Activated CD4-positive, alpha-beta T cell treated with anti-CD3 and anti-CD28 coated beads for 48 hours (primary cell): ENCODE measurements at places on chromosomes 5 and 9.

GRCh38 chr9:107927276-107927675 lies 437.7 kb upstream of the KLF4 start:
- DNase-seq, result no peak

DNA sequence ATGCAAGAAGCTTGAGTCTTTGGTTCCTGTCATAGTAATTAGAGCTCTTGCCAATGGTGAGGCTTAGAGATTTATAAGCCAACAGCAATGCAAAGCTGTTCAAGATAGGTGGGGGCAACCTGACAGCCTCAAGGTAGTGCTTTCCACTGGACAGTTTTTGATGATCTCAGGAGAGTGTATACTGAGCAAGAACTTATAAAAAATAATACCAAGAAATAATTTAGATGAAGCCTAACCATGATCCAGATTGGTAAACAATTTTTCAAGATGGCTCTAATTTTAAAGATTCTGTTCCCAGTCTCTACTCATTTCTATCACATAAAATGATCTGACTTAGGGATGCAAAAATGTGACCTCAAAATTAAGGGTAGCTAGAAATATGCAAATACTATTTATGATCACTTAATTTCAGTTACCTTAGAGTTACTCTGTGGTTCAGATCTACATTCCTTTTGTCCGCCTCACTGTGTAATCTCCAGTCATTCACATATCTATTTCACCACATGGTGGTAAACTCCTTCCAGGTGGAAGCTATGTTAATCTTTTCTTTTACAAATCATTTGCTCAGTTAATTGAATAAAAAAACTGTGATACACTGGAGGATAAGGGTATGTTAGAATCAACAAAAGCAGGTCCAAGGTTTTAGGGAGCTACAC lies 1228.0 kb upstream of the C9orf72 start:
- no peak for DNase-seq

- no peak for DNase-seq
Measured at GRCh38 chr5:90888511-90889324, 330.1 kb downstream of the ADGRV1 start.

- no peak for DNase-seq
Measured at GRCh38 chr5:74616236-74617146, 24.0 kb downstream of the ENC1 start.

GRCh38 chr9:89668216-89668865 lies 63.5 kb downstream of the GADD45G start:
- no peak for DNase-seq

DNA sequence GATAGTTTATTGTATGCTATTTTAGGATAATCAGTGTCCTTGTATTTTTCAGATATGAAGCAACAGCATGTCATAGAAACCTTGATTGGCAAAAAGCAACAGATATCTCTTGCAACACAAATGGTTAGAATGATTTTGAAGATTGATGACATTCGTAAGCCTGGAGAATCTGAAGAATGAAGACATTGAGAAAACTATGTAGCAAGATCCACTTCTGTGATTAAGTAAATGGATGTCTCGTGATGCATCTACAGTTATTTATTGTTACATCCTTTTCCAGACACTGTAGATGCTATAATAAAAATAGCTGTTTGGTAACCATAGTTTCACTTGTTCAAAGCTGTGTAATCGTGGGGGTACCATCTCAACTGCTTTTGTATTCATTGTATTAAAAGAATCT lies 14.5 kb downstream of the CCT5 start:
- DNase-seq, result no peak

DNA sequence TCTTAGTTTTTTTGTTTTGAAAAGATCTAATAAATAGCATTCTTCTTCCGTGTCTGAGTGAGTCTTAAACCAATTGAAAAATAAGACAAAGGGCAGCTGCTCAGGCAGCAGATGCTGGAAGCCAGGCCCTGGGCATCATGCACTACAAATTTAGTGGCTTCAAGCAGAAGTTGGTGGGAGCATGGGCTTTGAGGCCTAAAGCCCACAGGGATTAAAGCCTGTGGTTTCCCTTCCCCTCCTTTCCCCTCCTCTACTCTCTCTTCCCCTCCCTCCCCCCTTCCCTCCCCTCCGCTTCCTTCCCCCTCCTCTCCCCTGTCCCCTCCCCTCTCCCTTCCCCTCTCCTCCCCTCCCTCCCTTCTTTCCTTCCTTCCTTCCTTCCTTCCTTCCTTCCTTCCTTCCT lies 20.1 kb upstream of the KIF4B start:
- DNase-seq, result no peak

GRCh38 chr5:179415291-179416060 lies 70.2 kb upstream of the ADAMTS2 start:
- no peak for DNase-seq

- DNase-seq, result no peak
Measured at GRCh38 chr5:75856056-75856455, 138.8 kb upstream of the POC5 start.

DNA sequence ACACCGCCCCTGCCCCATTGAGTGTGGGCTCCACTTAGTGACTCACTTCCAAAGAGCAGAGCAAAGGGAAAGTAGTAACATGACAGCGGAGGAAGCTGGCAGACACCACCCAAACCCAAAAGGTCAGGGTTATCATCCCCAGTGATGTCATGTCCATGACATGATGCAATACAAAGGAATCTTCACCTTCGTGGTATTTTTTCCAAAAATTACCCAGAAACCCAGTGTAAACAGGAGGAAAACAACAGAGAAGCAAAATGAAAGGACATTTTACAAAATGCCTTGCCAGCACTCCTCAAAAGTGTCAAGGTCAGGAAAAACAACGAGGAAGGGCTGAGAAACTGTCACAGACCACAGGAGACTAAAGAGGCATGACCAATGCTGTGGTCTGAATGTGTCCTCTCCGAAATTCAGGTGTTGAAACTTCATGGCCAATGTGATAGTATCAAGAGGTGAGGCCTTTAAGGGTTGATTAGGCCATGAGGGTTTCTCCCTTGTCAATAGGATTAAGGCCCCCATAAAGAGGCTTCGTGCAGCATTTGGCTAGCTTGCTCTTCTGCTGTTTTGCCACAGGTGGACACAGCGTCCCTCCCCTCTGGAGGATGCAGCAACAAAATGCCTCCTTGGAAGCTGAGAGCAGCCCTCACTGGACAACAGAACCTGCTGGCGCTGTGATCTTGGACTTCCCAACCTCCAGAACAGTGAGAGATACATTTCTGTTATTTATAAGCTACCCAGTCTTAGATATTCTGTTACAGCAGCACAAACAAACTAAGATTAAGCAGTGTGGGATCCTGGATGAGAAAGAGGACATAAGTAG lies 30.5 kb upstream of the MED10 start:
- DNase-seq, result no peak

GRCh38 chr5:89267788-89268187 lies 384.8 kb upstream of the MEF2C start:
- DNase-seq, result no peak

GRCh38 chr9:86575137-86575536 lies 220.9 kb upstream of the TUT7 start:
- no peak for DNase-seq

DNA sequence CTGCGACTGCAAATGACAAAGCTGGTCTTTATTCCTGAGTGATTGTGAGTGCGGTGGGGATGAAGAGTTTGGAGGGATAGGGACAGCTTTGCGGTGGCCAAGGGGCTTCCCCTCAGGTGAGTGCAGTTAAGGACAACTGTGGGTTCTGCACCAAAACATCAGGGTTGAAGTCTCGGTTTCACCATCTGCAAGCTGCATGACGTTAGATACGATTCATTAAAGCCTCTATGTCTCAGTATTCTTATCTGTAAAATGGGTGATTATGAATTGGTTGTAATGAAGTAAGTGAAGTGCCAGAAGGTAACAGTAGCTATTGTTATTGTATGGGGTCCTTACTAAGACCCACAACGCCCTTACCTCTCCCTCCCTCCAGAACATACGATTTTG lies 226.8 kb upstream of the DAPK1 start:
- DNase-seq, result no peak

- DNase-seq, result no peak
Measured at GRCh38 chr5:180154821-180155364, 54.1 kb downstream of the RASGEF1C start.

GRCh38 chr9:38214432-38214831 lies 145.4 kb upstream of the SHB start:
- no peak for DNase-seq

DNA sequence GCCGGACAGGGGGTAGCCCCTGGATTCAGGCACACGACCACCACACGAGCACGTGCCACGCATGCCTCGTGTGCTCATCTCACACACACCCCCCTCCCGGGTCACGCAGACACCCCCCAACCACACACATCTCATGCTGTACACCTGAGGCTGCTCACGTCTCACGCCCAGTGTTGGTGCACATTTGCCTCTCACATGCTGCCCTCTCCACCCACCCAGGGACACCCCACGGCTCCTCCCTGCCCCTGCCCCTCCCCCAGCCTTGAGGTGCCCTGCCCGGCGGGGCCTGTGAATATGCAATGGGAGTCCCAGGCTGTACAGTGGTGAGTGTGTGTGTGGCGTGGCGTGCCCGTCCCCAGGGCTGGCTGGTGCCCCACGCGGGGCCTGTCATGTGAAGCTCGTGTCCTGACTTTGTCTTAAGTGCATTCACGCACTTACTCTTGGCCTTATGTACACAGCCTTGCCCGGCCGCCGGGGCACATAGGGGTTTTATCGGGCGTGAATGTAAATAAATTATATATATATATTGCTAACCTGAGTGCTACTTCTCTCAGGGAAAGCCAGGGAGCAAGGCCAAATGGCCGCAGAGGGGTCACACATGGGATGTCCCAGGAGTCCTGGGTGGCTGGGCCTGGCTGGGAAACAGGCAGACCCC lies 18.7 kb downstream of the HK3 start:
- no peak for DNase-seq

DNA sequence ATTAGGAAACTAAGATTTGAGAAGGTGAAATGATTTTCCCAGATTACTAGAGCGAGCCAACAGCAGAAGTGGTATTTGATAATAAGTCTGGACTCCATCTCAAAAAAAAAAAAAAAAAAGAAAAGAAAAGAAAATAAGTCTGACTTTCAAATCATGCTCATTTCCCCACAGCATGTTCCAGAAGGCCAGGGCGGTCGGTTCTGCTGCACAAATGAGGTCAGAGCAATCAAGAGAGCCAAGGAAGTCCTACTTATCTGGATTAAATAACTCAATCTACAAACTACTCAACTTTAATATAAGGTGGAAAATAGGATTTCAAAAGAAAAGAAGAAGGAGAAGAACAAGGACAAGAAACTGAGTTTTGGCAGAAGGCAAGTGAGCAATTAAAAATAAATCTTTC lies 130.4 kb upstream of the RASA1 start:
- DNase-seq, result no peak

- no peak for DNase-seq
Measured at GRCh38 chr5:88474574-88474973, 205.9 kb upstream of the TMEM161B start.

DNA sequence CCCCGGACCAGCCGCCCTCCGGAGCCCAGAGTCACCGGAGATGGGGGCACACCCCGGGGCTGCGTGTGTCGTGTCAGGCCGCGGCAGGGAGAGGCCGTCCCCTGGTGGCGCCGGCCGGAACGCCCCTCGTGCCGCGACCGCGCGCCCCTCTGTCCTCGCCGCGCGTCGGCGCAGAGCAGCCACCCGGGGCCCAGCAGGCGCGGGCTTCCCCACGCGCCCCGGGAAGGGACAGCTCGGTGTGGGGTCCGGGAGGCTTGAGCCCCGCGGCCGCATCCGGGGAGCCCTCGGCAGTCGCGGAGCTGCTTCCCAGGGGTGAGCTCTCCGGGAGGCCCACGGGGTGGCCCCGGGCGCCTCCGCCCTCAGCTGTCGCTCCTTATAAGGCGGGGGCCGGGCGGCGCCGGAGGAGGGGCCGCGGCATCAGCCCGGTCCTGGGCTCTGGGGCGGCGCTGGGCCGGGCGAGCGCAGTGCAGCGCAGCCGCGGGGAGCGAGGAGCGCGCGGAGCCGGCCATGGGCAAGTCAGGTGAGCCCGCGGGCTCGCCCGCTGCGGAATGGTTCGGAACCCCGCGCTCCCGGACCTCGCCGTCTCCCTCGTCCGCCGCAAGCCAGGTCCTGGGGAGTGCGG lies at the start of gene GLIPR2:
Gene GLIPR2 (plus strand): TSS at position 462 of the 622 bp plus-strand sequence. CDS start 46 bp downstream, at position 508.
- DNase-seq, result peak; percentile 81

GRCh38 chr5:172603251-172603806 lies 37.7 kb upstream of the NEURL1B start:
- DNase-seq, result no peak

DNA sequence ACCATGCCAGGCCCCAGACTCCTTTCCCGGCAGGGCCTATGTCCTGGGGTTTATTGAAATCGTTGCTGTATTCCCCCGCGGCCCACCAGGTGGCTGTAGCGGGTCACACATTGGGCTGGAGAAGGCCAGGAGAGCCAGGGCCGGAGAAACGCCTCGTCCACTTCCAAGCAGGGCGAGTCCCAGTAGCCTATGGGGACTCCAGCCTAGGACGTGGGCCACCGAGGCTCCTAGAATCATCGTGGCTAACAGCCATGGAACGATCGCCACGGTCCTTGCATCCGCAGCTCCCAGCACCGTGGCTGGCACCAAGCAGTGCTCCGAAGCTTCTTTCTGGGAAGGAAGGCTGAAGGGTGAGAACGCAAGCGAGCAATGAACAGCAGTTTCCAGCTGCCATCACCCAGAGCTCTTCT lies 87.7 kb downstream of the ENTREP1 start:
- peak; percentile 27 for DNase-seq

DNA sequence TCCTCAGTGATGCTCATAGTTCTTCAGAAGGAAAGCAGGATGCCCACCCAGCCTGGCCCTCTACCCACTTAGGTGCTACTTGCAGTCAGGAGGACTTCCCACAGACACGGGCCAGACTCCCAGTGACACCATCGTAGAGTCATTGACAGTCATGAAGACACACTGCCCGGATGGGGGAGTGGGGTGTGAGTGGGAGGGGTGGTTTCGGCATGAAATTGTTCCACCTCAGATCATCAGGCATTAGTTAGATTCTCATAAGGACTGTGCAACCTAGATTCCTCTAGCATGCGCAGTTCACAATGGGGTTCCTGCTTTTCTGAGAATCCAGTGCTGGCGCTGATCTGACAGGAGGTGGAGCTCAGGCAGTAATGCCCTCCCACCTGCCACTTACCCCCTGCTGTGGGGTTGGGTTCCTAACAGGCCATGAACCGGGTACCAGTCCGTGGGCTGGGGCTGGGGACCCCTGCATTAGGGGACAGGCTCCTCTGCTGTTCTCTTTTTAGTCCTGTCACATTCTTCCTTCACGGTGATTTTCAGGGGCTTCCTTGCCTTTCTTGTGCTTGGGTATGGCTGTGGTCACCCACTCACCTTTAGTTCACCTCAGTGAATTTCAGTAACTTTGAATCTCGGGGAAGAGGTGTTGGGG lies 88.2 kb upstream of the ANKRD55 start:
- DNase-seq, result peak; percentile 64

GRCh38 chr5:78295035-78295961 lies 800 bp upstream of the AP3B1 start:
- peak; percentile 61 for DNase-seq
